ENCODE measurements at places on chromosomes 7 and 10. TPM values are rescaled to one million over a fixed set of nuclear protein-coding genes. Genes with fewer than 3 reads are reported as not detected.

PAX4 gene
- total RNA-seq, result not detected

HOXA2 gene
- total RNA-seq, result 0.30 TPM

LIPF gene
- total RNA-seq, result not detected

CFAP69 gene
- 5.0 TPM for total RNA-seq

FAS gene
- 97.8 TPM for total RNA-seq

CALML5 gene
- total RNA-seq, result not detected

AKR1C8 gene
- not detected for total RNA-seq

ANKRD2 gene
- 0.89 TPM for total RNA-seq

NUB1 gene
- total RNA-seq, result 31.8 TPM

PTPRZ1 gene
- not detected for total RNA-seq

IGF2BP3 gene
- total RNA-seq, result 53.6 TPM

SLC16A9 gene
- 1.2 TPM for total RNA-seq

PKD2L1 gene
- total RNA-seq, result not detected

RBP3 gene
- not detected for total RNA-seq

CASTOR2 gene
- total RNA-seq, result 5.6 TPM

SH2B2 gene
- total RNA-seq, result 4.7 TPM

PAPOLB gene
- total RNA-seq, result not detected

SEMA3E gene
- 0.18 TPM for total RNA-seq

ITPRID1 gene
- total RNA-seq, result not detected

AKR1C1 gene
- 6.8 TPM for total RNA-seq

HKDC1 gene
- 0.59 TPM for total RNA-seq

OR13A1 gene
- not detected for total RNA-seq

ASAH2 gene
- 2.3 TPM for total RNA-seq

SP4 gene
- 3.0 TPM for total RNA-seq

MMD2 gene
- not detected for total RNA-seq

MSS51 gene
- total RNA-seq, result 2.7 TPM

TAF5 gene
- total RNA-seq, result 4.8 TPM

LRCH4 gene
- 7.7 TPM for total RNA-seq

SLC29A3 gene
- total RNA-seq, result 0.89 TPM

SPDYE9 gene
- total RNA-seq, result not detected

Data from smooth muscle cell of the umbilical artery (primary cell).